Stimulated activated CD4-positive, alpha-beta T cell treated with anti-CD3 and anti-CD28 coated beads, Interleukin-12 subunit alpha, Interleukin-12 subunit beta, amount 100 ng/mL, for 48 hours (primary cell): ENCODE measurements at places on chromosomes 3 and 15.

- DNase-seq = no peak
These were observed 15.8 kb downstream of the PLA2G4B start for GRCh38 chr15:41854443-41854842.

DNA sequence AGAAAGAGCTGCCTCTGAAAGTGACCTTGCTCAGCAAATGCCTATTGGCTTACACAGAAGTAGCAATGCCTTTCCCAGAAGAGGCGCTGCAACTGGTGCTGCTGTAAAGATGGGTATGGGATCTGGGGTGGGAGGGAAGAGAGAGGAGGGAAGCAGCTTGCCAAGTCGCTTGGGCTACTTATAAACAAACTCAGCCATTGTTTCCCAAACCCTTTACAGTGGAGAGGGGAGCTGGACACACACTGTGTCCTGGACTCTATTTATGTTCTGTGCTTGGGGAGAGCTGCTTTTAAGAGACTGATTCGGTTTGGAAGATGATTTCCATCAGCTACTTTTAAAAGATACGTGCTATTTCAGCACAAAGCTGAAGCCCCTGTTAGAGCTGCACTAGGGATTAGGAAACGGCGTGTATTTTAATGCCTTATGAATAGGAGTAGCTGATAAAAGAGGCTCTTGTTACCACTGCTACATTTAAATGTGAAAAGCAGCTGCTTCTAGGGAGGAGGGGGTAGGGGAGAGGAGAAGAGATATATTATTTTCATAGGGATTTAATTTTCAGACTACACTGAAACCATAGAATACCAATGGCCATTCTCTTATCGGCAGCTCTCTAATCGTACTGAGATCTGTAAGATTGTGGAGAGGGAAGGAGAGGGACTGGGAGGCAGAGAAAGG, 440.6 kb downstream of the MCTP2 start:
- DNase-seq = no peak

DNA sequence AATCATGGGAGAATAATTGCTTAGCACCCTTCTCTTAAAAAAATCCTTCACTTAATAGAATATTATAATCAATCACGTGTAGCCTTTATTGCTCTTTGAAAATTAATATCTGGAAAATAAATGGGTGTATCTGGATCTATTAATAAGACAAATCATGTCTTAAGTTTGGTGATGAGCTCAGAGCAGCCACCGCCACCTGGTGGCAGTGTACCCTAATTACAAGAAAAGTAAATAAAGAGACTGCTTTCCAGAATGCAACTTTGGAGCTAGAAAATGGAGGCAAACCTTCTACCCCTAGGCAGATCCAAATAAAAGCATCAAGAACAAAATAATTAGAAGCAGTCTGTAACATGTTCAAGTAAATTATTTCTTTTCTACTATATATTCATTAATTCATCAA, 43.5 kb downstream of the EPHB1 start:
- DNase-seq = no peak

DNA sequence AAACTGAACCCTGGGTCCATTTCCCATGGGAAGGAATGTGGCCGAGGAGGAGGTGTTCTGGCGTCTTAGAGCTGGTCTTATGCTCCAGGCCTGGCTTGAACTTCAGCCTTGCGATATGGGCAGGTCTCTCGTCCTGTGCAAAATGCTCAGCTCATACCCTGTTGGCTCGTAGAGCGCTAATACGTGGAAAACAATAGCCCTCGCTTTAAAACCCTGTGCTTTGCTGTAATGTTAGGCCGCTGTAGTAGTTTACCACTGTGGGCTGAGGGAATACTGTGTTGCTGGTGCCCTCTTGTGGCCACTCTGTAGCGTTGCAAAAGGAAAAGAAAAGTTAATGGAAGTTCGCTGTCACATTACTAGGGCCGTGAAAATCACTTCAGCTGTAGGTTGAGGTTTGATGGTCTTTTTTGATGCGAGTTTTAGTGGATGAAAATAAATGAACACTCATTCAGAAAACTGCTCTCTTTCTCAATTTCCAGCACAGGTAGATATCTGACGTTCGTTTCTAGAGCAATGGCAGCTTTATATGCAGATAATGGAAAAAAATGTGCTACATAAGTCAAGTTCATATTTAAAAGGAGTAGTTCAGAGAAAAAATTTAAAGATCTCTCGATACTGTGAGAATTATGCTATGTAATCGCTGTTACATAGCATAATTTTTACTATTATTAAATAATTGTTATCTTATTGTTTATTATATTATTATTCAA, 92.9 kb downstream of the MCTP2 start:
- peak; percentile 47 for DNase-seq

DNA sequence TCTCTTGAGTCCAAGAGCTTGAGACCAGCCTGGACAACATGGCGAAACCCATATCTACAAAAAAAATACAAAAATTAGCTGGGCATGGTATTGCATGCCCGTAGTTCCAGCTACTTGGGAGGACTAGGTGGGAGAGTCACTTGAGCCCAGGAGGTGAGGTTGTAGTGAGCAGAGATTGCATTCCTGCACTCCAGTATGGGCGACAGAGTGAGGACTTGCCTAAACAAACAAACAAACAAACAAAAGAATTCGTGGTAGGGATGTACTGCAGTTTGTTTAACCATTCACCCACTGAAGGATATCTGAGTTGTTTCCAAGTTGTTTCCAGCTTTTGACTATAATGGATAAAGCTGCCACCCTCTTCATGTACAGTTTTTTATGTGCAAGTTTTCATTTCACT, 7.5 kb upstream of the NMD3 start:
- DNase-seq = no peak

GRCh38 chr3:13093687-13094086, 20.5 kb upstream of the IQSEC1 start:
- DNase-seq = no peak

GRCh38 chr15:99729920-99730319, 3.3 kb downstream of the LYSMD4 start:
- DNase-seq = no peak

DNA sequence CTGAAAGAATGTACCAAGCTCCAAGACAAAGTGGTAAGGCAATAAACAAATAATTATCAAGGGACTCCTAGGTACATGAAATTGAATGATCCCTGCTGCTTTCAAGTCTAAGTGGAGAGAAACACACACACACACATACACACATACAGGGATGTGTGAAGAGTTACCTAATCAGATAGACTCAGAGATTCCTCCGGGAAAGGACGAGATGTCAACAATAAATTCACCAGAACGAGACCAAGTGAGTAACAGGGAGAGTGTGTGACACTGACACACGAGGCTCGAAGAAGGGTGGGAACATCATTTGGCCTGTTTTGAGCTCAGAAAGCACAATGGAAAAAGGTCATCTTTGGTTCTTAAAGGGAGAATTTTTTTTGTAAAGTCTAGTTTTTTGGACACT, 13.4 kb downstream of the LRIG1 start:
- DNase-seq = no peak

- no peak for DNase-seq
These were observed 598.0 kb downstream of the FOXP1 start for GRCh38 chr3:70985572-70985971.

DNA sequence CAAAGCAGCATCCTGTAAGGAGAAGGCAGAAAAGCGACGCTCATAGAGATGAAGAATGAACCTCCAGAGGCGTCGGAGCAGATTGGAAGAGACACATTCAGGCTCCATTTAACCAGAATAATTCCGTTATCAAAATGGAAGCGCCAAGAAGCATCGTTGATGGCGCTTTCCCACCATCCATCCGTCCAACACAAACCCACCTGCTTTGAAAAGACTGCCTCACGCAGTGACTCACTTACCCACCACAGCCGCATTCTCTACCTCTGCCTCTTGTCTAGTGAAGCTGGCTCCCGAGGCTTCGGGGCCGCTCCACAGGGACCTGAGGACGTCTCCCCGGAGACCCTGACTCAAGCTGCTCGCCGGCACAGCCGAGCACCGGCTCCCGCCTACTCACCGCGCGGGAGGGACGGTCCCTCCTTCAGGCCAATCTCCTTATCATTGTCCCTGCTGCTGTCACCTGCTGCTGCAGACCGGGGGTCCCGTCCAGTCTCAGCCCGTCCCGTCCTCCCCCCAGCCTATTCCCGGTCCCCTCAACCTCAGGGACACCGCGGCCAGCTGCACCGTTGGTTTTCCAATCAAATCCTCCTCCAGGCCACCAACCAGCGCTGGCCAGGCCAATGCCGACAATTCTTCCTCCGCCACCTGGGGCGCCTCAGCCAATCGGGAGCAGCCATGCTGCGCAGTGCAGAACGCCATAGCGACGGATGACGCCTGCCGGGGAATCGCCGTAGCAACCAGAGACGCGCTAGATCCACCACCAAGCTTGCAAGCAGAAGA, at the start of gene NEK10:
Gene NEK10 (minus strand): TSS at position 553 of the 777 bp plus-strand sequence. CDS start 16,501 bp downstream, outside the sequence.
- peak; percentile 86 for DNase-seq

DNA sequence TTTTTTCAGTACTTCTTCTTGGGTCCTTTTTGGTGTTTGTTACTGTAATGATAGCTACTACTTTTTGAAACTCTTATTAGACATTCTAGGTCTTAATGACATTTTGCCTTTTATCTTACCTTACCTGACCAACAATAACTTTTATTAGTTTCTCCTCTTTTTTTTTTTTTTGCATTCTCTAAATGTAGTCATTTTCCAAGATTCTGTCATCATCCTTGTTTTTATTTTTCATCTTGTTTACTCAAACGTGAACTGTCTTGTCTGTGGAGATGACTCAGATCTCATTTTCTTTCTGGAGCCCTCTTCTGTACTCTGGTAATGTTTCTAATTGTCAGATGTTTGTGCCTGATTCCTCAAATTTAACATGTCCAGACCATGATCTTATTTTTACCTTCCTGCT, 2.9 kb downstream of the ABHD5 start:
- DNase-seq = no peak

- no peak for DNase-seq
These were observed 226.6 kb upstream of the TLE3 start for GRCh38 chr15:70324001-70324974.
